Chondrocyte (in vitro differentiated cells): ENCODE measurements at places on chromosomes 13 and 19. TPM values are rescaled to one million over a fixed set of nuclear protein-coding genes. Genes with fewer than 3 reads are reported as not detected.

- H3K27ac ChIP-seq = peak overlapping the region; percentile 95
- DNase-seq = no peak
- no peaks in the 10 kb centered on the region for H3K27me3 ChIP-seq
- peak overlapping the region; percentile 85 for H3K4me3 ChIP-seq
Measured at GRCh38 chr19:44746946-44747738, 1.4 kb upstream of the BCL3 start.

DNA sequence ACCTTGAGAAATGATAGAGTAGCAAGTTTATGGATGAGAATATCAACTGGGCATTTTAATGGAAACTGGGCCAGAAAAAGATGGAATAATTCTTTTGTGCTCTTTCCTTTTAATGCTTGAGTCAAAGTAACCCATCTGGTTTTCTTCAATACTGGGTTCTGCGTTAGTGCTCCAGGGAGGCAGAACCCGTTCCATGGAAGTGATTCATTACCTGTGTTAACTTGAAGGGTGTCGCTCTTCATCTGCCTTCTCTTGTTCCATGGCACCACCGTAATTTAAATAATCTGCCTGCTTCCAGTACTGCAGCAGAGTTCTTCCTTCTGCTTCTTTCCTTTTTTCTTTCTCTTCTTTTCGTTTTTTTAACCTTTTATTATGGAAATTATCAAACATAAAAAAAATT, 14.7 kb upstream of the USP12 start:
- no peak for DNase-seq
- no peak overlapping the region for H3K4me3 ChIP-seq
- H3K27ac ChIP-seq = no peak overlapping the region
- no peaks in the 10 kb centered on the region for H3K27me3 ChIP-seq
- peaks cover 13% of the 10 kb centered on the region for H3K4me1 ChIP-seq

Gene ERVV-1
- total RNA-seq = not detected in 3 replicates

Gene RGS9BP
- total RNA-seq = 0.19 to 0.95 TPM (median 0.90 TPM) in 3 replicates

GRCh38 chr13:110334841-110335490, 27.9 kb downstream of the COL4A2 start:
- no peak overlapping the region for H3K4me3 ChIP-seq
- peaks cover 42% of the 10 kb centered on the region for H3K36me3 ChIP-seq
- peak overlapping the region; percentile 95 for H3K27ac ChIP-seq
- DNase-seq = no peak
- no peaks in the 10 kb centered on the region for H3K27me3 ChIP-seq

Gene TMEM147
- 86.3 to 105 TPM (median 90.9 TPM) in 3 replicates for total RNA-seq
